ENCODE measurements at places on chromosomes 7 and 10. TPM values are rescaled to one million over a fixed set of nuclear protein-coding genes. Genes with fewer than 3 reads are reported as not detected.

The RGS10 gene
- total RNA-seq: 26.1 TPM

The MYO3A gene
- not detected for total RNA-seq

The CFTR gene
- 0.93 TPM for total RNA-seq

The PNLIP gene
- total RNA-seq: not detected

The MYH16 gene
- total RNA-seq: 0.36 TPM

The CDHR1 gene
- total RNA-seq: 2.8 TPM

The CDK1 gene
- 0.85 TPM for total RNA-seq

The GJD4 gene
- total RNA-seq: 0.07 TPM

The CALML3 gene
- 9.2 TPM for total RNA-seq

The OR6V1 gene
- not detected for total RNA-seq

The STEAP2 gene
- total RNA-seq: 2.7 TPM

The HYAL4 gene
- 0.14 TPM for total RNA-seq

The BRI3 gene
- 76.5 TPM for total RNA-seq

The HOXA5 gene
- total RNA-seq: not detected

The ADCY1 gene
- total RNA-seq: 0.68 TPM

The CALML5 gene
- 2.3 TPM for total RNA-seq

The EPHA1 gene
- total RNA-seq: 53.9 TPM

The FIS1 gene
- total RNA-seq: 109 TPM

The OR2A5 gene
- not detected for total RNA-seq

The MMD2 gene
- not detected for total RNA-seq

The FFAR4 gene
- total RNA-seq: not detected

The AOAH gene
- total RNA-seq: not detected

The SLC26A4 gene
- 0.68 TPM for total RNA-seq

The CNNM1 gene
- total RNA-seq: under 0.01 TPM

The SPDYE2B gene
- total RNA-seq: not detected

The CRHR2 gene
- not detected for total RNA-seq

The ASB15 gene
- total RNA-seq: not detected

The SYT15 gene
- total RNA-seq: 0.14 TPM

The VENTX gene
- total RNA-seq: not detected

The ACTL6B gene
- total RNA-seq: not detected

The AS3MT gene
- total RNA-seq: 2.1 TPM

The HILPDA gene
- 21.2 TPM for total RNA-seq

The NDUFA5 gene
- total RNA-seq: 46.5 TPM

The SPAM1 gene
- not detected for total RNA-seq

The FAM25C gene
- 13.7 TPM for total RNA-seq

Data from nasal cavity respiratory epithelium epithelial cell of viscerocranial mucosa (primary cell).